Activated CD4-positive, alpha-beta T cell treated with anti-CD3 and anti-CD28 coated beads, Interleukin-2, amount 50 U/mL, for 48 hours (primary cell): ENCODE measurements at places on chromosomes 3 and 15.

- no peak for DNase-seq
Observed at GRCh38 chr3:101829437-101829830, 19.9 kb upstream of the NFKBIZ start.

DNA sequence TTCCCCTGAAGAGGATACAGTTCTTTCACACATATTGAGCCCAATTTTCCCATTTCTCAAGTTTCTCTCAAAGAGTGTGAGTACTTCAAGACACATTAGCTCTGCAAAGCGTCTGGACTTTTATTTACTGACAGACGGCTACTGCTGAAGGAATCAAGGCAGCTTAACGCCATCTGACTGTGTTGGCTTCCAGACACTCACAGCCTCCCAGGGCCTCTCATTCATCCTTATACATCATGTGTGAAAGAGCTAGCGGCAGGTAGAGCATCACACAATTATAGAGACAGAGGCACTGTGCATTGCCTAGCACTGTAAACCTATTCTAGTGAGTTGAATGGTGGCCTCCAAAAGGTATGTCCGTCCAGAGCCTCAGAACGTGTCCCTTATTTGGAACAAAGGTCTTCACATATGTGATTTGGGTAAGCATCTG is 284.1 kb upstream of the STT3B start:
- no peak for DNase-seq

DNA sequence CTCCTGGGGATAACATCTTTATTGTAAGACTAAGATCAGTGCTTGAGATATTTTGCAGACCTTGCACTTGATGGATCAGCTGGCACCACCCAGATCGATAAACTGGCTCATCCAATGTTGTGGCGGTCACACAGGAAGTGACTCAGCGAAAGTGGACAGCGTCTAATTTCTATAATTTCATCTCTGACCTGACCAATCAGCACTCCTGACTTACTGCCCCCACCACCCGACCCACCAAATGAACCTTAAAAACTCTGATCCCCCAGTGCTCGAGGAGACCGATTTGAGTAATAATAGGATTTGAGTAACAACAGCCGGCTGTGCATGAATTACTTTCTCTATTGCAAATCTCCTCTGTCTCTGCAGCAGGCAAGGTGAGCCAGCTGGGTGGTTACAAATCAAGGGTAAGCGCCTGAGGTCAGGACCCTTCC is 62.7 kb upstream of the RNU6-1 start:
- DNase-seq, result no peak

DNA sequence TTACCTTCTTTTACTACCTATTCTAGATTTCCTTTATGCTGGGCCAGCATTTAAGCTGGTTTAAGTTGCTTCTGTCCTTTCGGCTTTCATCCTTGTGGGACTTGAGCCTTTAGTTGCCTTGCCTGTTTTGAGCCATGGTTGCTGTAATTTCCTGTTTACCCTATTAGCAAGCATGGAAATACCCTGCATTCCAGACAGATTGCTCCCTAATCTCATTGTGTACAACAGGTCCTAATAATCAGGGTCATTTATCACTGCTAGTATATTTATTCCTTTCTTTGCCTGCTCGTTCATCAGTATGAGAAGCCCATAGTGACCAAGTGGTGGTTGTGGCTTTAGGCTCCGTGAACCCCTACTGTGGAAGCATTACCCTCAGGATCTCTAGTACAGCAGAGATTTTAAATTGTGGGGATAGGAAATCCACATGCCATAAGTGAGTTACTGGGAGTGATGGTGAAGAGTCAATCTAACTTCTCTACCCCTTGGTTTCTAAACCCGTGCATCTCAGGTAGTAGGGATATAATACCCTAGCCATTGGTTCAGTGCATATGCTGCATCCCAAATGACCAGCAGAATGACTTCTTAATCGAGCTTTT is 31.9 kb downstream of the NCK1 start:
- DNase-seq, result no peak

GRCh38 chr15:72916897-72917296 is 133.3 kb upstream of the ADPGK start:
- no peak for DNase-seq

GRCh38 chr15:36884518-36884875 is 215.9 kb downstream of the MEIS2 start:
- DNase-seq, result no peak

DNA sequence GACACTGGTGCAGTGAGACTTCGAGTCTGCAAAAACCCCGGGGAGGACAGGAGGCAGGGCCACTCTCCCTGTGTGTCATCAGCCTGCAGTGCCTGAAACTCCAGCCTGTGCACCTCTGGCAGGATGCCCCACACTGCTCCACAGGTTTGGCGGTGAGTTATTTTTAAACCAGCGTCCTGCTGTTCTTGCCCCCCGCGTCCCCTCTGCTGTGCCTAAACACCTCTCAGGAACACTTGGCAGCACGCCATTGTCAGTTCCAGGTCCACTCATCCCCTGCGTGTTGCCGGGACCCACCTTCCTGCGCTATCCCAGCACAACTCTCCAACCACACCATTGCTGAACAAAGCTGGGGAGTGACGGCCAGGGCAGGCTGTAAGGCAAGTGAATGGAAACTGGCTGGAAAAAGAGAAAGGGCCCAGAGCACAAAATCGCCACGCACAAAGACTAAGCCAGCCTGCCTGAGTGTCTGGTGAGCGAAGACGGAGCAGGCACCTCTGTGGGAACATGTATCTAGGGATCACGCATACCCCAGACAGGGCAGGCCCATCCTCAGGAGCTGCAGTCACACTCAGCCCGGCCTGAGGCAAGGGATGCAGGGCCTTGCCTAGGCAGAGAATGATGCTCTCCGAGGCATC is 3.1 kb upstream of the PLA2G4F start:
- no peak for DNase-seq

GRCh38 chr3:195110647-195111318 is 160.2 kb downstream of the XXYLT1 start:
- DNase-seq, result no peak

DNA sequence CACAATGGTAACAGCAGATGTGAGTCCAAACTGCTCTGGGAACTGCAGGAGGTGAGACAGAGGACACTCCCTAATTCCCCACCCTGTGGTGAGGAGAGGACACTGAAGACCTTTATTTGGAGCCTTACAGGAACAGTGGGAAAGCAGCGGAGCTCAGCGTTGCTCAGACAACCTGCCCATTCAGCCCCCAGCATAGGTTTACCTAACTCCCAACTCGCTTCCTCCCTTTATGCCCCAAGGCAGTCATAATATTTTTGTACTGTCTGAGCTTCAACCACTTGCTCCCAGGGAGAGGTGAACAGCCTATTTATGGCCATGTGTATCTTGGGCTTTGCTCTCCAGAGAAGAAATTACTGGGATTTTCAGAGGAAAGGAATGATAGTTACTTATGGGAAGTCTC is 34.1 kb downstream of the SHC4 start:
- no peak for DNase-seq

DNA sequence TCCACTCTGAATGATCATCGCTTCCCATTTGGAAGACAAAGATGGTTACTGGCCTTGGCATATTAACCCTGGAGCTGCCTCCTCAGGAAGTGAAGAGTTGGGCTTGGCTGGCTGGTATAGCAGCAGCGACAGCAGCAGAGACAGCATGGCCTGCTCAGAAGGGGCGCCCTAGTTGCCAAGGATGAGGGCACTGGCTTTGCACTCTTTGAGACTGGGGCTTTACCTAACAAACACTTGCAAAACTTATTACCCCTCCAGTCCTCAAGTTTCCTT is 68.5 kb upstream of the RBP1 start:
- no peak for DNase-seq

GRCh38 chr3:197376020-197376419 is 77.6 kb upstream of the DLG1 start:
- DNase-seq, result no peak

- no peak for DNase-seq
Observed at GRCh38 chr3:158531334-158531733, 39.7 kb upstream of the MLF1 start.

GRCh38 chr15:29331071-29331470 is 61.4 kb upstream of the NSMCE3 start:
- no peak for DNase-seq

DNA sequence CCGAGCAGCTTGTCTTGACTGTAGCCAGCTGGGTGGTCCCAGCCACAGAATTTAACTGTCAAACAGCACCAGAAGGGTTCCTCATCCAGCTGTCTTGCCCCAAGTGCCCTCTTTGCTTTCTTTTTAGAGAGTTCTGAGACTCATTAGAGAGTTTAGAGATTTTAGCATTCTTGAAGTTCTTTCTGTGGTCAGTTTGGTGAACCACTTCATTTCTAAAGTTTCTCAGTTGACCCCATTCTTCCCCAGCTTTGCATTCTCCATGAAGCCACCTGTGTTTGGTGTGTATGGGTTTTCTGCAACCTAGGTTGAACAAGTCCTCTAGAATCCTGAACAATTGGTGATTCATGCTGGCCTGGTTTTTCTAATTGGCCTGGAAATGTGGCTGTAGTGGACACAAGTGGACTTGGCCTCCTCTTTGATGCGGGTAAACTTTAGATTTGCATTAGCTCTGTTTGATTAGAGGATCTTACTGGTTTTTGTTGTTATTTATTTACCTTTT is 33.7 kb downstream of the FLNB start:
- no peak for DNase-seq

- DNase-seq, result no peak
Observed at GRCh38 chr3:34844323-34844620, 795.1 kb upstream of the ARPP21 start.

- DNase-seq, result no peak
Observed at GRCh38 chr3:11228041-11228440, 44.2 kb upstream of the ATG7 start.

DNA sequence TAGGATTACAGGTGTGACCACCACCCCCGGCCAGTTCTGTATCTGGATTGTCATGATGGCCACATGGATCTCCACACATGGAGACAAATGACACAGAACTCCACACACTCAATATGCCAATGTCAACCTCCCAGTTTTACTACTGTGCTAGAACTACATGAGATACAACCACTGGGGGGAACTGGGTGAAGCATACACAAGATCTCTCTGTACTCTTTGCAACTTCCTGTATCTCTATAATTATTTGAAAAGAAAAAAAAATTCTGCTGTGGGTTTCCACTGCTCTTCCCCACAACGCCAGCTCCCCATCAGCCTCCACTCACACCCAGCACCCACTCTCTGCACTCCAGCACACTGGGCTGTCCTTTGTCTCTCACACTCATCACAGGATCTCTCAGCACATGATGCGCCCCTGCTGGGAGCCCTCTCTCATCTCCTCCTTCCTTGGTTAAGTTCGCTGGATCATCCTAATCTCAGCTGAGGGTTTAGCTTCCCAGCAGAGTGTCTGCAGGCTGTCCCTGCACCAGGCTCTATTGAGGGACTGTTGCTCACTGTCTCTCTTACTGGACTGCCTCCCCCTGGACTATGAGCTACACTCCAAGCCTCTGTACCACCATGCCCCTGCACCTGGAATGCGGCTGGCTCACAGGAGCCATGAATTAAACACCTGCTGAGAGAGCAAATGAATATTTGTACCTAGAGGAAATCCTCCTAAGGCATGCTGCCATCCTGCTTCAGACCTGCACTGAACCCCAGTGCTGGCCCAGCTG is 10.7 kb upstream of the RAB43 start:
- DNase-seq, result no peak
